ENCODE measurements at places on chromosomes 1 and 21. TPM values are rescaled to one million over a fixed set of nuclear protein-coding genes. Genes with fewer than 3 reads are reported as not detected.

OR2L13 gene
- not detected for total RNA-seq

DNA sequence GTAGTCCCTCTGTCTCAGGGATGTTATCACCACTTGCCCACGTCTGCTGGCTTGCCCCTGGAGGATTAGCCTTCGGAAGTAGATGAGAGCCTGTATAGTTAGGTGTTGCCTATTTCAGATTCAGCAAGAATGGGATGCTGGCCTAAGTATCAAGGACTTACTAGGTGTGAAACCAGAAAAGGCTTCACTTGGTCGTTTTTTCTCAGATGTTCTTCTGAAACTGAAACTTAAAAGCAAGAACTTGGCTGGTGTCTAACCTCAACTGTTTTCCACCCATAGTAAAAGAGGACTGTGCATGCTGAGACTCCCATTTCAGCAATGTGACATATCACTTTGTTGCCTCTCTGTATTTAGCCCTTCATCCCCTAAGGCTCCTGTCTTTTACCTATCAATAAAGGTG, 67.0 kb upstream of the LRRC53 start:
- DNase-seq = no peak

GPR52 gene
- total RNA-seq = 0.91 TPM

GRCh38 chr1:87937831-87938395, 609.2 kb downstream of the LMO4 start:
- no peak for DNase-seq

PARP1 gene
- total RNA-seq = 138 TPM

Measured in left ventricle myocardium inferior (tissue), 1 donor.